ENCODE measurements at places on chromosomes 2 and 18.

- DNase-seq, result no peak
These were observed 1615.8 kb upstream of the TMEFF2 start for GRCh38 chr2:193810533-193810932.

- no peak for DNase-seq
These were observed 39.8 kb downstream of the RHBDD1 start for GRCh38 chr2:226875438-226876225.

DNA sequence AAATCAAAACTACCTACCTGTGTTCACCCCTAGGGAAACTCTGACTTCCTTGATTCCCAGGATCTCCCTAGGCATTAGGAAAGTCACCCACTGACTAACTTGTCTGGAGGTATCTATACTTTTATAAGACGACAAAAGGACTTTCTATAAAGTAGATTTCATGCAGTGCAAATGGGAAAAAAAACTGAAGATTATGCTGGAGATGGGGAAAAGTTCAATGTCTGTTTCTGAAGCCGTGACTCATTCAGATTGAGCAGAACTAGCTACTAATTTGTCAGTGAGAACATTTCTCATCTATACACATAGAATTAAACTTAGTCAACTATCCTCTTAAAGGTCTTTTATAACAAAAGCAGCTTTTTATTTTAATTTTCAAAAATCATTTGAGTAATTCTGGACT is 6.0 kb downstream of the SEPTIN10 start:
- no peak for DNase-seq

GRCh38 chr2:27672723-27673486 is 9.2 kb downstream of the SLC4A1AP start:
- no peak for DNase-seq

DNA sequence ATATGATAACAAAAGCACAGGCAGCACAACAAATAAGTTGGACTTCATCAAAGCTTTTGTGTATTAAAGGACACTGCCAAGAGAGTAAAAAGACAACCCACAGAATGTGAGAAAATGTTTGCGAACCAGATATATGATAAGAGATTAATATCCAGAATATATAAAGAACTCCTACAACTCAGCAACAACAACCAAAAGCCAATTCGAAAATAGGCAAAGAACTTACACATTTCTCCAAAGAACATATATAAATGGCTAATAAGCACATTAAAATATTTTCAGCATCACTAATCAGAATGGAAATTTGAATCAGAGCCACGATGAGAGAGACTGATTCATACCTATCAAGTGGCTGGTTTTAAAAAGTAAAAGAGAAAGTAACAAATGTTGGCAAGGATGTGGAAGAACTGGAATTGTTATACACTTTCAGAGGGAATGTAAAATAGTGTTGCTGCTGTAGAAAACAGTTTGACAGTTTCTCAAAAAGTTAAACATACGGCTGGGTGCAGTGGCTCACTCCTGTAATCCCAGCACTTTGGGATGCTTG is 25.2 kb downstream of the EPB41L5 start:
- DNase-seq, result no peak

- no peak for DNase-seq
These were observed 172.8 kb downstream of the ACOXL start for GRCh38 chr2:110905217-110905616.

Data from CD4-positive, alpha-beta T cell treated with Interferon gamma for 1 hour (primary cell).